NCI-H1417 treated with DMSO at 0.1 percent for 48 hours (cell line): ENCODE measurements at places on chromosomes 7 and 10.

GRCh38 chr10:69890065-69890847 lies 88.5 kb downstream of the COL13A1 start:
- DNase-seq: no peak

- no peak for DNase-seq
Measured at GRCh38 chr7:69062020-69062765, 536.1 kb upstream of the AUTS2 start.

GRCh38 chr10:20466731-20467130 lies 430.4 kb downstream of the NEBL start:
- no peak for DNase-seq

DNA sequence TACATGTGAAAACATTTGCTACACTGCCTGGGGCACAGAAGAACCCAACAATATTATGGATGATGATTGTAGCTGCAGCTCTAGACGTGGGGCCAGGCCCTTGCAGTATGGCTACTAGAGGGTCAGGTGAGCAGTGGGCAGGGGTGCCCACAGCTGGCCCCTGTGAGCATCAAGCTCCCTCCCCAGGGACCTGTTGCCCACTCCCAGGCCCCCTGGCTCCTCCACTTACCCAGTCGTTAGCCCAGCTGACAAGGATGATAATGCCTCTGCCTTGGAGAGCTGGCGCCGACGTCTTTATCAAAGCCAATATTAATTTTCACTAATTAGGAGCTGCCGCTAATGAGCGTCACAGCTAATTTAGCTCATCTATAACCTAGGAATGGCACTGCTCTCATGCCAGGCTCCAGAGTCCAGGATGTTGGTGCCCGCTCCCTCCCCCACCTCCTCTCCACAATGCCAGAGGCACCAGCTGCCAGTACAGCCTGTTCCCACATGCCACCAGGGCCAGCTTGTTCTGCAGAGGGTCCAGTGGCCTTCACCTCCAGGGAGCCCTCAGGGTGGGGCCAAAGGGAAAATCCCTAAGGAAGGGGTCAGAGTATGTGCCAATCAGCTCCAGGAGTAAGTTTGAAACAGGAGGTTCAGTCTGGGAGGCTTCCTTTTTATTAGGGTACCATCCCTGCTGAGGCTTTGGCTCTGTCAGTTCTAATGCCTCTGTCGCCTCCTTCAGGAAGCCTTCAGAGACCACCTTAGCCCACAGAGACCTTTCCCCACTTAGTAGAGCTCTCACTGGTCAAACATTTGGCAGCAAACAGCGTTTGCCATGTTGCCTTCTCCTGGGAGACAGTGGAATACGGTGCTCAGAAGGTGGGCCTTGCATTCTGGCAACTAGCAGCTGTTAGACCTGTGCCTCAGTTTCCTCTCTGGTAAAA lies 77.2 kb downstream of the CDH23 start:
- no peak for DNase-seq

- no peak for DNase-seq
Measured at GRCh38 chr7:157889480-157889879, 552.7 kb downstream of the DNAJB6 start.

- DNase-seq: no peak
Measured at GRCh38 chr10:34824870-34825269, 9.8 kb upstream of the PARD3 start.

DNA sequence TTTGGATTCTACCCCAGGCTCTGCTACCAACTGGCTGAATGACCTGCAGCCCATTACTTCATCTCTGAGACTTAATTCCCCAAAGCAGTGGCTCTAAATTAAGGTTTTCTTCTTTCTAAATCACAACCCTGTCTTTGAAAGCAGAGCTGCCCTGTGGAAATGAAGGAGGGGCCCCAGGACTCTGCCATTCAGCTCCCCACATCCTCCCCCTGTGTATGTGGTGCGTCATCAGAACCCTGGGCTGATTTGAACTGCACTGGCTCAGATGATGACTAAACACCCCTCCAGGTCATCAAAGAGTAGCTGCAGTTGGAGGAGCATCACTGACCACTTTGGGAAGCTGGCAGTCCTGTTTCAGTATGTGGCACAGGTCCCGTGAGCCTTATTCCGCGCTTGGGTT lies 46.6 kb downstream of the BPGM start:
- DNase-seq: no peak

DNA sequence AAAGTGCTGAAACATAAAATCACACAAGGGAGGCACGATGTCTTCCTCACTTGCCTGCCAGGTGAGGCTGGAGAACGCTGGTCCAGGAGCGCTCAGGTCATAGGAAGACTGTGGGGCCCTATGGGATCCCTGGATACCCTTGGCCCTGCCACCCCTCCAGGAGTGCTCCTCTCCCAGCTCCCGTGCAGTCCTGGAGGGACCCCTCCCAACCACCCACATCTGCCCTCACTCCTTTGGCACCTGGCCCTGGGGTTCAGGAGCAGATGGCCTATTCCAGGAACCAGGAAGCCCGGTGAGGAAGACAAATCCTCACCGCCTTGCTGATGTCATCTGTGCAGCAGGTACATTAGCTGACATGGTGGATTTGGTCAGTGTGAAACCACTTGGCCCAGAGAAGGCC lies 3.7 kb upstream of the CXCL12 start:
- no peak for DNase-seq

DNA sequence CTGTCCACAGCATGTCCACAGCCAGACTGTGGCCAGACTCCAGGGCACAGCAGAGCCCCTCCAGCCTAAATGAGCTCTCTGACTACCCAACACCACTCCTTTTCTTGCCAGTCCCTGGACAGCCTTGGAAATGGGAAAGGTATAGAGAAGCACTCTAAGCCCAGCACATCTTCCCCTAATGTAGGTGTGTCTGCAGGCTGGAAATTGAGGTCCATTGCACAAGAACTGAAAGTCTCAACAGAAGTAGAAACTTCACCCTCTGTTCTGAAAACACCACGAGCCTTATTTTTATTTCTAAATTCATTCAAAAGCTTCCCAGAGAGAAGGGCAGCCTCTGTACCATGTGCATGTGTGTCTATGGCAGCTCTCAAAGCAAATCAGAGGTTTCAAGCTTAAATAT lies 3.7 kb upstream of the KCNMA1 start:
- DNase-seq: no peak

DNA sequence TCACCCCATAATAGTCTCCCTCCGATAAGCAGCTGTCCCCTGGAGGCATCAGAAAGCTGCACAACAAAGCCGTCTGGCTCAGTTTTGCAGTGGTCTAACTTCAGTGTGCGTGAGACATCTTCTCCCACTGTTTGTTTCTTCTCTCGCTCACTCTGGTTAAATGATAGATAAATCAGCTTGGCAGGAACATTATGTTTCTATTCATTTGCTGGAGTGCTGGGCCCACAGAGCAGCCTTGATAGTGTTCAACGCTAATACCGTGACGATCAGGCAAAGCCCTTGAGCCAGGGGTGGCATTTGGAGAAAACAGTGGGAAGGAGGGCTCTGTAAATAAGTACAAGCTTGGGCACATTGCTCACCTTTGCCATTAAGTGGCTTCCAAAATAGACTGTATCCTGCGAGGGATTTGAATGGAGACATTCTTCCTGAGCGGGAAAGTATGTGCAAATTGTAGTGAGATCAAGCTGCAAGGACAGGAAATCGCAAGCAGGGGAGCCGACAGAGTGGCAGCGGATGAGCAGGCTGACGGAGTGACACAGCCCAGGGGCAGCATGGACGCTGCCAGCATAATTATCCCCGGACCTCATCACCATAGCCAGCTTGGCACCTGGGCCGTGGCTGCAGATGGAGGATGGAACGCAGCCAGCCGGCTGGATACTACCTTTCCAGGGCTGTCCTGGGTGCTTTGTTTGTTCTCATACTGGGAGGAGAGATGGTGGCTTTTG lies 256.8 kb upstream of the FZD8 start:
- no peak for DNase-seq

GRCh38 chr10:122648599-122649428 lies 50.8 kb downstream of the C10orf120 start:
- DNase-seq: no peak

DNA sequence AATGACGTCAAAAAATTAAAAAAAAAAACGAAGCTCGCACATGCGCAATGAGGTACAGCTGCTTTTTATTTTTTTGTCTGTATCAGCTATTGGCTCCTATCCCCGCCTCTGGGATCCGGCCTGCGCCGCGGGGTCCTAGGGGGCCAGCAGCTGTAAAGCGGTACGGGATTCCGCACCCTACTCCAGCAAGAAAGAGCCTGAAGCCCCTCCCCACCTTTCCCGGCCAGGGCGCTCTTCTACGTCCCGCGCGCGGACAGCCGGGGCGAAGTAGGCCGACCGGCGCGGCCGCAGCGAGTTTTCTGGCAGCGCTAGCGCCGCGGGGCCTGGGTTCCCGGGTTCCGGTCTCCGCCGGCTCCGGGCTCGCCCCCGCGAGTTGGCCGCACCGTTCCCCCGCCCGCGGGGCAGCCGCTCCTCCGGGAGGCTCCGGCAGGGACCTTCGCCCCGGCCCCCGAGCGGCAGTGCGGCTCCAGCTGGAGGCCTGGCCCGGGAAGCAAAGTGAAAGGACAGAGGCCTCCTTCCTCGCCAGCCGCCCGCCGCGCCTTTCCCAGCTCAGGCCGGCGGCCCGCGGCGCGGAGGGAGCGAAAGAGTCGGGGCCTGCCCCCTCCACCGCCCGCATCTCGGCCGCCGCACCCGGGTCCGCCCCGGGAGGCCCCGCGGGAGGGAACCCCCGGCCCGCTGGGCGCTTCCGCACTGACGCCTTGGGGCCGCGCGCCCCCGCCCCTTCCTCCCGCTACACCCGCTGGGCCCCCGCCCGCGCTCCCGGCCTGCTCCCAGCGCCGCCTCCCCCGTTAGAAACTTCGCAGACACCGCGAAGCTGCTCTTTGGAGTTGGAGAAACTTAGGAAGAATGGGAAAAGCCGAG lies 4.7 kb upstream of the SPAG6 start:
- no peak for DNase-seq

- DNase-seq: no peak
Measured at GRCh38 chr10:126036515-126036914, 140.2 kb downstream of the FANK1 start.

DNA sequence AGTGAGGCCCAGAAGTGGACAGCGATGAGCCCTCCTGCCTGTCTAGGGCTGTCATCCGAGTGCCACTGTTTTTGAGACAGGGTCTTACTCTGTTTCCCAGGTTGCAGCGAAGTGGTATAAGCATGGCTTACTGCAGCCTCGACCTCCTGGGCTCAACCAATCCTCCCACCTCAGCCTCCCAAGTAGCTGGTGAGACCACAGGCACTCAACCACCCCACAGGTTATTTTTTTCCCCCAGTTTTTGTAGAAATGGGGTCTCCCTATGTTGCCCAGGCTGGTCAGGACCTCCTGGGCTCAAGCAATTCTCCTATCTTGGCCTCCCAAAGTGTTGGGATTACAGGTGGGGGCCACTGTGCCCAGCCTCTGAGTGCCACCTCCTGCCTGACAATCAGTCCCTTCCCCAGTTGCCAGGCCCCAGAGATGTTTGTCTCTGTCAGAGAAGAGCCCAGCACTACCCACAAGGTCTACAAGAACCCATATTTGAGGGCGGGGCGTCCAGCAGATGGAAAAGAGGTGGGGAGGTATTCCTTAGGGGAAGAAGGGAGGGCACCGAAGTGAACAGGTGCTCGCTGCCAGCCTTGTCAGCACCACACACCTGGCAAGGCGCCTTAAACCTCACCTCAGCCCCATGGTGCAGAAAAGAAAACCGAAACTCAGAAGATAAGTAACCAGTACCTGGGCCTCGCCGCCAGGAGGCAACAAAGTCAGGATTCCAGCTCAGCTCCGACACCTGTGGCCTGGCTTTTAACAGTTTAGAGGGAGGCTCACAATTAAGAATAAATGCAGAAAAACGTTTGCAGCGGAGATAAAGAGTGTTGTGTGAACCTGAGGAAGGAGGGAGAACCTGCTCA lies 77.4 kb upstream of the ANLN start:
- no peak for DNase-seq

DNA sequence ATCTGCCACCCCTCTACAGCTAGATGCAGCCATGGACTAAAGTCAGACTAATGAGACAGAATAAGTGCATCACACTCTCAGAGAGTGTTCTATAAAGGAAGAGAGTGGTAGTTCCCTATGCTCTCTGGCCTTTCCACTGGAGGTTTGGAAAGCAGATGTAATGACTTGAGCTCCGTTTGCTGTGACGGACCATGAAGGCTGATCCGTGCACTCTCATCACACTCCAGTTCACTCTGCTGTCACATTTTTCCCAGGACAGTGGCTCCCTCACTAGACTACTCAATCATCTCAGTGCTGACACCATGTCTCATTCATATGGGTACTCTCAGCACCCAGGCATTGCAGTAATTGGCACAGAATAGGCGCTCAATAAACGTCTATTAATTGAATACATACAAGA lies 20.4 kb downstream of the TRDMT1 start:
- no peak for DNase-seq

GRCh38 chr10:119786117-119786769 lies 60.4 kb downstream of the INPP5F start:
- no peak for DNase-seq

GRCh38 chr7:13851736-13852135 lies 137.7 kb downstream of the ETV1 start:
- no peak for DNase-seq

DNA sequence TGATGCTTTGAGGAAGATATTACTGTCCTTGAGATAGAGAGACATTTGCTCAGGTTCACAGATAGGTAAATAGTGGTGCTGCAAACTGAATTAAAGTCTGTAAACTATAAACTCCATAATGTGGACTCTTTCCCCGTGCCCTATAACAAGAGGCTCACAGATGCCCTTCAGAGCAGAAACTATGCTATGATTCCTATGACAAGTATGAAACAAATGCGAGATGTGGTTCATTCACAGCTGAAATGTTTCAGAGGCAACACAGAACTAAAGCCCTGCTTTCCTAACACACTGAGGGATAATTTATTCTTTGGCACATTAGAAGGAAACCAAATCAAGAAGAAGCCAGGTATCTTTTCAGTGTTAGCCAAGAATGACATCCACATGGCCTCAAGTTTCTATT lies 13.4 kb downstream of the CHUK start:
- no peak for DNase-seq

GRCh38 chr10:77922566-77923179 lies 3.9 kb downstream of the DLG5 start:
- no peak for DNase-seq
